Muscle of leg (tissue), 16 donors: ENCODE measurements at places on chromosomes 1 and 21. TPM values are rescaled to one million over a fixed set of nuclear protein-coding genes. Genes with fewer than 3 reads are reported as not detected.

Gene GJA8
- total RNA-seq = not detected

Gene PRRX1
- total RNA-seq = 222 TPM

Gene VWA5B1
- 0.04 TPM for total RNA-seq

Gene SLAMF9
- not detected for total RNA-seq

Gene C1orf94
- total RNA-seq = not detected

Gene SLC16A4
- total RNA-seq = 9.1 TPM

Gene CCDC27
- not detected for total RNA-seq

Gene AQP10
- 0.04 TPM for total RNA-seq

Gene H6PD
- total RNA-seq = 24.1 TPM

Gene CD5L
- not detected for total RNA-seq

Gene RNF186
- not detected for total RNA-seq

Gene DCST1
- total RNA-seq = not detected

Gene KRTAP21-2
- total RNA-seq = not detected

Gene NEK2
- 6.0 TPM for total RNA-seq

Gene CACNA1S
- total RNA-seq = 26.1 TPM

Gene BATF3
- total RNA-seq = 2.3 TPM

Gene S100A14
- 0.18 TPM for total RNA-seq

Gene DPT
- 97.8 TPM for total RNA-seq

Gene NASP
- 56.4 TPM for total RNA-seq

Gene F3
- 1.6 TPM for total RNA-seq

Gene ZFP69
- 4.0 TPM for total RNA-seq

Gene PTTG1IP
- 127 TPM for total RNA-seq

Gene CR1L
- total RNA-seq = 0.22 TPM

Gene CHRM3
- 2.5 TPM for total RNA-seq

Gene C1orf198
- 59.4 TPM for total RNA-seq
